ENCODE measurements at places on chromosomes 2 and 18.

DNA sequence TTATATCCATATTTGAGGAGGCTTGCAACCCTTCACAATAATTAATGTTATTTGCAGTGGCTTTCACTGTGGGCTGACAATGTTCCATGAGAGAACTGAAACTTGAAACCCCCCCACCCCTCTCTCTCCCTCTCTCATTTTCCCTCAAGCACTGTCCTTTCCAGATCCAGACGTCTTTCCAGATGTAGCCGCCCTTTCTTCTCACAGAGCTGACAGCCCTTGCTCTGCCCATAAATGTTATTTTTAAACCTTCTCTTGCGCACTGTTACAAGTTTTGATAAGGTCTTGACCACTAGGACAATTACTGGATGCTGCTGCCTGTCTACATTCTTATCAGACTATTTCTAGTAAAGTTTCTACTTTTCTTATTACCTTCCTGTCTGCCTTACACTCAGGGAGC lies 91.4 kb upstream of the LINC00305 start:
- DNase-seq, result no peak

DNA sequence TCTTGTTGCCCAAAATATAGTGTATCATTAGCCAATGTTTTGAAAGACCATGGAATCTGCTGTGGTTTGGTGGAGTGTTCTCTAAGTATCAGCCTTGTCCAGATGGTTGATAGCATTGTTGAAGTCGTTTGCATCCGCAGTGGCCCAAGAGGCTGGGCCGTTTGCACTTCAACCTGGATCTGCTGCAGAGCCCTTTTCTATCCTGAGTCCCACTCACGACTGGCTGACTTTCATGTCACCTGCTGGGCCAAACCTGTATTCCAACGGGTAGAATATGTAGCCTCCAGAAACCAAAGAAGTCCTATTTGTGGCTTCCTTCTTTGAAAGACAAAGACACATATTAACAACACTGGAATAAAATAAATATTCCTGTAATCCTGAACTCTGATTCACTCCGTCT lies 1154.1 kb downstream of the RPIA start:
- no peak for DNase-seq

DNA sequence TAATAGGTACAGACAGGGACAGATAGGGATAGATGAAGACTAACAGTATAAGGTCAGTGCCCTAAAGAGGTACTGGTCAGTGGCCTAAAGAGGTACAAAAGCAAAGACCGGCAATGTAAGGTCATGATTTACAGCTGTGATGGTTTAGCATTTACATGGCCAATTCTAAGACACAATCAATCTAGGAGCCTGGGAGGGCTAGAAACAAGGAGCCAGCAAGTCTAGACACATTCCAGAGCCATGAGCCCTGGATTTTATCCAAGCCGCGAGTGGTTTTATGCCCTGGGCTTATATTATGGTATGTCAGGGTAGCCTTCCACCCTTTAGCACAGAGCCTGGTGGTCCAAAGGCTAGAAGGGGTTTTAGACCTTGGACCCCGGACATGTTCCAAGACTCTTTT lies 124.2 kb downstream of the CBLN2 start:
- no peak for DNase-seq

DNA sequence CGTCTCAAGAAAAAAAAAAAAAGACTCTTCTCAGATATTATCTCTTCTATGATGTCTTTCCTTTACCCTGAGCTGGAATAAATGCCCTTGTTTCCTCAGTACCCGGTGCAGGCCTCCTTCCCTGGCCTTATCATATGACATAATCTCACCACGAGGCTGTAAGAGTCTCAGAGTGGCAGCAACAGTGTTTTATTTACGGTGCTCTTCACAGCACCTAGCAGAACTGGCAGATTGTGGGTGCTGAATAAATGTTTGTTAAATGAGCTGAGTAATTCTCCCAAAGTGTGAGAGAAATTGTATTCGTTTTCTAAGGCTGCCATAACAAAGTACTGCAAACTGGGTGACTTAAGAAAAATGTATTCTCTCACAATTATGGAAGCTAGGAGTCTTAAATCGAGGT lies 82.8 kb upstream of the CD28 start:
- no peak for DNase-seq

Data from suppressor macrophage treated with lipopolysaccharide for 4 hours (primary cell).